Stimulated activated CD8-positive, alpha-beta memory T cell treated with anti-CD3 and anti-CD28 coated beads, Interleukin-12 subunit alpha, Interleukin-12 subunit beta, amount 100 ng/mL, for 1 hour (primary cell): ENCODE measurements at places on chromosomes 5 and 9.

DNA sequence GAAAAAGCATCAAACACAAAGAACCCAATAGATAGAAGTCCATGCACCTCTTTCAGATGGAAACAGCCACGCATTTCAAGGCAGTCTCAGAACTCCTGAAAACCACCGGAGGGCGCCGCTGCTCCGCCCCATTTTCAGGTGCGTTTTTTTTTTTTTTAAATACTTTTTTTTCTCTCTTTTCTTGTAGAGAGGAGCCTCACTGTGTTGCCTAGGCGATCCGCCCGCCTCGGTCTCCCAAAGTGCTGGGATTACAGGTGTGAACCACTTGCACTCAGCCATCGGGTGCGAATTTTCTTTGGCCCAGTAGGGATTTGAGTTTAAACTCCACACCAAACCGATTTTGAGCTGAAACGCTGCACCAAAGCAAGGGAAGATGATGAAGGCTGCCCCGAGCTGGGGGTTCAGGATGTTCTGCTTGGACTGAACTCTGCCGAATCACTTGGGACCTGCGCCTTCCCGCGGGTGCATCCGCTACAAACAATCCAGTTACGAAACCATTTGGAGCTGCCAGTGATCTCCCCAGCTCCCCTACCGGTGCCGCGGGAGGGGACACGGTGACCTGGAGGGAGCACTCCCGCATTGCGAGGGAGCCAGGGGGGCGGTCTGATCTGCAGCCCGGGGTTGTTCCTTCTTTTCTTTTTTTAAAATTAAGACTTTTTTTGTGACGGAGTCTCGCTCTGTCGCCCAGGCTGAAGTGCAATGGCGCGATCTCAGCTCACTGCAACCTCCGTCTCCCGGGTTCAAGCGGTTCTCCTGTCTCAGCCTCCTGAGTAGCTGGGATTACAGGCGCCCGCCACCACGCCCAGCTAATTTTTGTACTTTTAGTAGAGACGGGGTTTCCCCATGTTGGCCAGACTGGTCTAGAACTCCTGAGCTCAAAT, 1.4 kb downstream of the PTGR1 start:
- DNase-seq = peak; percentile 30

- DNase-seq = no peak
Observed at GRCh38 chr5:136793300-136793699, 428.0 kb upstream of the TRPC7 start.

DNA sequence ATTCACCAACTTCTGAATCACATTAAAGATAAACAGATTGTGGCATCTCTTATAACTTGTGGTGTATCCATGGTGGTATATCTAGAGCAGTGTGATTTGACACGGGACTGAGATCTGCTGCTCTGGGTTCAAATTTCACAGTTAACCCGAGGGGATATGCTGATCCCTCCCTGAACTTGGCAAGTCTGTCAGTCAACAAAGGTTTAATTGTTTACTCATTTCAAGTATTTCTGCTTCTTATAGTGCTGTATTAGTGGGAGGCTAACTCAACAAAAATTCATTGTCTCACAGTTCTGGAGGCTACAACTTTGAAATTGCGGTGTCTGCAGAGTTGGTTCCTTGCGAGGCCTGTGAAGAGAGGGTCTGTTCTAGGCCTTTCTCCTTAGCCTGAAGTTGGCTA, 1175.2 kb downstream of the PTPRD start:
- DNase-seq = no peak

DNA sequence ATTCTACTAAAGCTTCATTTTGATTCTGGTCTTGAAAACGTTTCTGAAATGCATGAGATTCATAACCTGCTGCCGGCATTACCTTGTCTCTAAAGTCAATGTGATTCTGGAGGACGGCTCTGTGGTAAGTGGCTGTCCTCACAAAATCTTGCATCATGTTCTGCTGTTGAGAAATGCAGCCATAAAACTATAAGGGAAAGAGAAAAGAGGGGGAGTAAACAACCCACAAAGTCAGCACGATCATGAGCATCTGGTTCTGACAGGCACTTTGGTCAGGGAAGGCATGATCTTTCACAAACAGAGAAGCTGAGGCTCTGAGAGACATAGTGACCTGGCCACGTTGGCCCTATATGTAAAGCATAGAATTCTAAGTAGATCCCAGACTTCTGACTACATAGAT, 168.9 kb upstream of the PUM3 start:
- no peak for DNase-seq

DNA sequence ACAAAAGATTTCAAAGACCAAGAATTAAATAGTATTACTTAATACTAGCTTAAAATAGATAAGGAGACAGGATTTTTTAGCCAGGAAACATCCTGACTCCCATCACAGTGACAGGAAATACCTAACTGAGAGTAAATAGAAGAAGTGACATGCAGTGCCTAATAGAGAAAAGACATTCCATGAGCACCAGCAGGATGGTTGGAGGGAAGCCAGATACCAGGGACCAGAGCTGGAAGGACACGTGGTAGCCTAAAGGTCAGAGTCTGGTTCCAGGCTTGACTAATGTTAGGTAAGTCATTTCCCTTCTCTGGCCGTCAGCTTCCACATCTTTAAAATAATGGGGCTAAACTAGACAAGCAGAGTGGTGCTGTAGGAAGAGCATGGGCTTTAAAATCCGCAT, 41.6 kb downstream of the CDK5RAP2 start:
- no peak for DNase-seq

- no peak for DNase-seq
Observed at GRCh38 chr5:90111364-90112032, 298.1 kb downstream of the CETN3 start.

GRCh38 chr5:14400085-14400484, 181.5 kb upstream of the OTULINL start:
- no peak for DNase-seq

DNA sequence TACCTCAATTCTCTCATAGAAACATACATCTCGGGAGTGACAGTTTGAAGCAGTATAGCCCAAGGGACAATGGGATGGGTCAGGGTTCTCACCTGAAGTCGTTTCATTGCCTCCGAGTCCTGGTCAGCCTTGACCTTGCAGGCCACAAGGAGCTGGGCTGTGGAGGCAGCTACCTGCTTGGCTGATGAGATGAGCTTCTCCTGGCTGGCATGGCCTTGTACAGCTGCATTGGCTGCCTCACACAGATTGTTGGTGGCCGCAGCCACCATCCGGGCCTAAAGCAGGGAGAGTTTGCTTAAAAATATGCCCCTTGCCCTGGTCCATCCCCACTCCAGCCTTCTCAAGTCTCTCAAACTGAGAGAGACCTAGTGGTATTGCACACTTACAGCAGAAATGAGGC, 8.5 kb upstream of the TPM2 start:
- DNase-seq = no peak

- DNase-seq = no peak
Observed at GRCh38 chr5:98587166-98587565, 186.3 kb upstream of the RGMB start.

DNA sequence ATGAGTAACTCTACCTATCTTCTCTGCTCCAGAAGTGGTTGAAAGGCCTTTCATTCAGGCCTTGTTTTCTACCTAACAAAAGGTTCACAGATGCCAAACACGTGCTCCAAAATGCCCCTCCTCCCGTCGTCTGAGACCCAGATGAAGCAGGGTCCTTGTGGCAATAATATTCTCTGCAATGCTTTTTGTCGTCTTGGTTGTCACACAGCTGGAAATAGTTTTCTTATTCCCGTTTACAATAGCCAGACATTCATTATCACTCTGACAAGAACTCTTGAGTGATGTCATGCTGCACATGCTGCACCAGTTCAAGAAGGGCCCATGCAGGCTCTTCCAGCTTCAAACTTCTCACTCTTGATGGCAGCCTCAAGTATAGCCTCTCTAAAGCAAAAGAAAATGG, 7.8 kb downstream of the LPAR1 start:
- no peak for DNase-seq

GRCh38 chr5:15234366-15234765, 265.6 kb upstream of the FBXL7 start:
- DNase-seq = no peak
